ENCODE measurements at places on chromosomes 3 and 15.

GRCh38 chr3:37453393-37454389, 279.3 kb upstream of the LRRFIP2 start:
- no peak for DNase-seq

DNA sequence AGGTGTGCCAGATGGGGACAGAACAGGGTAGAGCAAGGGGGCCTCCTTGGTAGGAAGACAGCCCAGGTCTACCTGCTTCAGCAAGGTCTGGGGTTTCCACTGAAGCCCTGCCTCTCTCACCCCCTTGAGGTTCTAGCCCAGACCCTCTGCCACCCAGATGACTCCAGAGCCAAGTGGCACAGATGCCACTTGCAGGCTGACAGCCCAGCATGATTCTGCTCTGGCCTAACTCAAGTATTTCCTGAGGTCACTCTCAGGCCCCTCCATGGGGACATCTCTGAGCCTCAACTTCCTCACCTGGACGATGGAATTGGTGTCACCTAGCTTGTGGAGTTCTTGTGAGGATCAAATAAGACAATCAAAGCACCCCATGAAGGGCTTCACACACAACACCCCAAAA, 23.9 kb downstream of the PLXNB1 start:
- no peak for DNase-seq

DNA sequence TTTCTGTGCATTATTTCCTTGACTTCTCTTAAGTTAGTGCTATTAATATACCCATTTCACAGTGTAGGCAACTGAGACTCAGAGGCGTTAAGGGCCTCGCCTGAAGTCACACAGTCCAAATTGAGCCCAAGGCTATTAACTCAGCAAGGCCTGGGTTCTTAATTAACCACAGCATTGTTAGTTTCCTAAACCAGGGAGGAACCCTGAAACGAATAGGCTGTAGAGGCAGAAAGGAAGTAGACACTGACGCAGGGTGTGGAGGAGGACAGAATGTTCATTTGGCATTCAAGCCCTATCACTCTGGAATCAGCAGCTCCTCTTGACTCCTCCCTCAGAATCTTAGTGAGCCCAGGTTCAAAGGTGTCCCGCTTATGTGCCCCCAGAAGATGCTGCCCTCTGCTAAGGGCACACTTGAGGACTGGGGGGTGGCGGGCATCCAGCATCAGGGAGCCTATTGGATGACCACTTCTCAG, 13.9 kb downstream of the ARHGEF3 start:
- DNase-seq = no peak

DNA sequence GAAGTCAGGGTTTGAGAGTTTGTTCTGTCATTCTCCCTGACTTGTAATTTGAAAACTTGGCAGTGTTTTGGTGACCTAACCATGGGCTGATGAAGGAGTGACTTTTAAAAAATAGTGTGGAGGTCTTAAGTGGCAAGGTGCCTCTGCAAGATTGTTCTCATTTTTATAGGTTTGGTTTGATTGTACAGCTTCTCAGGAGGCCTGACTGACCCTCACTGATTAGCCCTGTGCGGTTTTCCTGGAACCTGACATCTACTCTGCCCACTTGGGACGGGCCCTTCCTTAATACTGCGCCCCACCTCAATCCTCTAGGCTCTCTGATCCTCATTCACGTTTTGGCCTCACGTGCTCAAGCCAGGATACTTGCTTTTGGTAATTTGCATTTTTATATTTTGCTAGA, 2.8 kb downstream of the UBE2E1 start:
- no peak for DNase-seq

DNA sequence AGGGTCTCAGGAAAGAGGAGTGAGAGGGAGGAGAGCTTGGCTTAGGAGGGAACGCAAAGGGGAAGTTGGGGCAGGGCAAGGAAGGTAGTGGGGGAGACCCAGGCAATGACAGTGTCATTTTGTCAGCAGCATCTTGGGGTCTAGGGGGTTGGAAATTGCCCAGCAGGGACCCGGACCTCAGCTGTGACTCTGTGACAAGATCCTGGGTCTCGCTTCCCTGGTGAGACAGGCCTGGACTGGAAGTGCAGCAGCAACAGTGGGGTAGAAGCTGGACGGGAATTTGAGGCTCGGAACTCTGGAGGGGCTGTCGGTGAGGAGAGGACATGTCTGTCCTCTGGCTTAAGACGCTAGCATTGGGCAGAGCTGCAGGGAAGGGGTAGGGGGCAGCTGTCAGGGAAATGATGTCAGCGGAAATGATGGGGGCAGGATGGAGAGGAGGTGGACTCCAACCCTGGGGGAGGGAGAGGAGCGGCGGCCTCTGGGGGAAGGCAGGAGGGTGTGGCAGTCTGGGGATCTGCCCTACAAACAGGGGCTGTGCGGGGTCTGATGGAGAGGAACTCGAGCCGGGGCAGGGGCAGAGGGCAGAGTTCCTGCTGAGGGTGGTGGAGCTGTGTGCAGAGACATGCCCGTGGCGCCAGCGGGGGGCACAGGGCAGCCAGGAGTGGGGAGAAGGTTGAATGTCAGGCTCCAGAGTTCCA, 12.3 kb downstream of the ANPEP start:
- no peak for DNase-seq

- DNase-seq = no peak
Observed at GRCh38 chr15:70398694-70399093, 301.0 kb upstream of the TLE3 start.

DNA sequence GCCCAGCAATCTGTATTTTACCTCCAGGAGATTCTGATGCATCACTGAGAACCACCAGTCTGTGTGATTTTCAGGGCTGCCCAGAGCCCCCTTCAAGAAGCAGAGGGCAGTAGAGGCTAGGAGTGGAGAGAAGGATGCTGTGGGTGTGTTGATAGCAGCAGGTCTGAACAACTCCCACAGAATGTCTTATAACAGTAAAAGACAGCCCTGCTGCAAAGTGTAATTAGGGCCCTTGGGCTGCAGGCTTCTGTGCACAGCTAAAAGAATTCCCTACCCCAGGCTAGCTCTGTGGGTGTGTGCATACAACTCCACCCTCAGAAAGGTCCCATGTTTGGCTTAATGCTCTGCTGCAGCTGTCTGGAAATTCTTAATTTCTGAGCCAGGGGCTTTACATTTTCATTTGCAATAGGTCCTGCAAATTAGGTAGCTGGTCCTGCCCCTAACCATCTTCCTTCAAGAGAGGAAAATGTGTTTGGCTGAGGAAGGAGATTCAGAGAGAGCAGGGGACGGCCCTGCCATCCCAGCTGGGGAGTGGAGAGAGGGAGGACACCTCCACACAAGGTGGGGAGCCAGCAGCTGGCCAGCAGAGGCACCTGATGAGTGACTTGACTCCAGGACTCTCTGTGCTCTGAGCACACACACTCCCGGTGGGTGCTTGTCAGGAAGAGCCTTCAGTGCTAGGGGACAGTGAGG, 43.2 kb upstream of the RAB6B start:
- DNase-seq = no peak

DNA sequence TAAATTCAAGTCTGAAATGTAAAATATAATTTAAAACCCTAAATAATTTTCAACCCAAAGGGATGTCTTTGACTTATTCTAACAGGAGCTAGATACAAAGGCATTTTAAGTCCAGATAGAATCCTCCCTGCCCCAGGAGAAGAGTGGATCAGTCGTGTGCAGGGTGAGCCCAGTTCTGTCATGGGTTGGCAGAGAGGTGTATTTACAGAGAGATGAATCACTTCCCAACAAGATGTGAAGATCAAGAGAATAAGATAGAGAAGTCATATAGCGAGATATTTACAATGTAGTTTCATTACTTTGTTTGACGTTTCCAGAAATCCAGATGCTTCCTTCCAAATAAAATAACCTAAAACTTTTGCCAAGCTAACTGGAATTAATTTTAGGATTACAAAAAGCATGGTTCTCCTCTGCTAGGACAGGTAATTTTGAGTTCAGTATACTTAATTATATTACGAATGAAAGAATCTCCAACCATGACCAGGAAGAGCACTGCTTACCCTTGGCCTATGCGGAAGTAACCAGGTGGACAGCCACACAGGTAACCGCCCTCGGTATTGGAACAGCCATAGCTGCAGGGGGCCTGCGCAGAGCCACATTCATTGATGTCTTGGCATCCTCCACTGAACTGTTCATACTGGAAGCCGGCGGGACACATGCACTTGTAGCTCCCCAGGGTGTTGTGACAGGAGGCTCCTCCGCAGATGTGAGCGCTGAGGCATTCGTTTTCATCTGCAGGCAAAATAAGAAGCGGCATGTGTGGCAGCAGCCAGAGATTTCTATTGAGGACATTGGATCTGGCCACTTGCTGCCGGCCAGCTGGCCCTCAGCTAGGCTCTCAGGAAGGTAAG, 84.0 kb downstream of the DUT start:
- DNase-seq = no peak

GRCh38 chr3:190345027-190345821, 23.0 kb upstream of the CLDN1 start:
- no peak for DNase-seq

GRCh38 chr3:36964331-36964730, 19.5 kb upstream of the TRANK1 start:
- no peak for DNase-seq

DNA sequence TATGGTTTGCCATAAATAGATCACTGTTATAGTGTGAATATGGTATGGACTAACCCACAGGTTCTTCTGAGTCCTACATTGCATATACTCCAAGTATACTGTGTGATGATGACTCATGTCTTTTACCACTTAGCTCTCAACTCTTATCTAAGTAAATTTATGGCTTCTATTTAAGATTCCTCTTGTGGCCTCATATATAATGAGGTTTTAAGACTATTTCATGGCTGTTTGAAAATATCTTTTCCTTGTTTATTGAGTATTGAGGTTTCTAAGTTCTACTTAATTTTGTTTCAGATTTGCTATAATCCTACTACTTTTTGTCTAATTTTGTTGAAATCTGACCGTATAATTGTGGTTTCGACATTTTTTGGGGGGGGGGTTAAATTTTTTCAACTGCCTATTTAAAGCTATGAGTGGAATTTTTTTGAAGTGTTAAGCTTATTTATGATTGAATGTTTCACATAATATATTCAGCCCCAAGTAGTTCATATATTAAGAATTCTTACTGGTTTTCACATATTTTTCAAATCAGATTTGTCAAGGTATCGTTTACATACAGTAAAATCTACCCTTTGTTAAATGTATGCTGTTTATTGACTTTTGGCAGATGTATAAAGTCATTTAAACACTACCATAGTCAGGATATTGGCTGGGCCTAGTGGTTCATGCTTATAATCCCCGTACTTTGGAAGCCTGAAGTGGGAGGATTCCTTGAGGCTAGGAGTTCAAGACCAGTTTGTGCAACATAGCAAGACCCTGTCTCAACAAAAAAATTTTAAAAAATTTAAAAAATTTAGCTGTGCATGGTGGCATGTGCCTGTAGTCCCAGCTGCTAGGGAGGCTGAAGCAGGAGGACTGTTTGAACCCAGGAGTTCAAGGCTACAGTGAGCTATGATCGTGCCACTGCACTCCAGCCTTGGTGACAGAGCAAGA, 11.7 kb downstream of the SLC25A36 start:
- DNase-seq = no peak

DNA sequence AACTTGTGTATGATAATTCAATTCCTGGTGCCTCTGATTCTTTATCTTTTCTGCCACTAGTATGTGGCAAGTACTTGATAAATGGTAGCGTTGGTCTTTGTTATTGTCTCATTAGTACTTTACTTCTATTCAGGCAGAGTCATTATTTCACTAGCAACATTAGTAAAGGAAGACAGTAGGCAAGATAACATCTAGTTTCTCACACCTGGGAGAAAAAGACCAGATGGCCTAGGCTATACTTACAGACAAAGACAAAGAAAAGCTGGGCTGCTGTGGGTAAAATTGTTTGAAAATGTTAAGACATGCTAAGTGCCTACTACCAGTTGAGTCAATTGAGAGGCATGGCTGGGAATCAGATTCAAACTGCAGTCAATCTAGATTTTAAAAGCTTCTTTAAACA, 198.7 kb upstream of the CMC1 start:
- no peak for DNase-seq

DNA sequence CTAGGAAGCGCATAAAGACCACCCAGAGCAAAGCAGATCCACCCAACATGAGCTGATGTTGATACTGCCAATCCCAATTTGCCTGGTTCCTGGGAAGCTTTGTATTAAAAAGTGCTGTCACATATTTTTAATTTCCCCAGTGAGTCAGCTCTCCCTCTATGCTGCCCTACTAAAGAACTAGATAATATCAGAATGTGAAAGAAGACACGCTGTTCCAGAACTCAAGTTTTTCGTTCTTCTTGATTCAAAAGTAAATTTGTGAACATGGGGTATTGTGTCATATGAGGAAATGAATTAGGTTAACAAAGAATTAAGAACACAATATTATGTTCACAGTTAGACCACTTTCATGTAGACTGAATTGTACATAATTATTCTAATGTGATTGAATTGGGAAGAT, 734.2 kb upstream of the ALCAM start:
- no peak for DNase-seq

DNA sequence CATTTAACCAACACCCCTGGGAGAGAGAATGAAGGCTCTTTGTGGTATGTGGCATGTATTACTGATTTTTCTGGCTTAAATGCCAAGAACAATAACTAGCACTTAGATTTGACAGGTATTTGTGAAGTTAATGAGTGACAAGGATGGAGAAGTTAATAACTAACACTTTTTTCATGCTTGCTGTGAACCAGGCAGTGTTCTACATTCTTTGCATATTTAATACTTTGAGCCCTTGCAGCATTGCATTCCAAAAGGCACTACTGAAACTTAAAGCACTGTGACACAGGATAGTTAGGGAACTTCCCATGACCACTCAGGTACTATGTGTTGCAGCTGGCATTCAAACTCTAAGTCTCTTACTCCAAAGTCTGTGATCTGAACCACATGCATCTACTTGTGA, 650.6 kb downstream of the ZPLD1 start:
- DNase-seq = no peak

DNA sequence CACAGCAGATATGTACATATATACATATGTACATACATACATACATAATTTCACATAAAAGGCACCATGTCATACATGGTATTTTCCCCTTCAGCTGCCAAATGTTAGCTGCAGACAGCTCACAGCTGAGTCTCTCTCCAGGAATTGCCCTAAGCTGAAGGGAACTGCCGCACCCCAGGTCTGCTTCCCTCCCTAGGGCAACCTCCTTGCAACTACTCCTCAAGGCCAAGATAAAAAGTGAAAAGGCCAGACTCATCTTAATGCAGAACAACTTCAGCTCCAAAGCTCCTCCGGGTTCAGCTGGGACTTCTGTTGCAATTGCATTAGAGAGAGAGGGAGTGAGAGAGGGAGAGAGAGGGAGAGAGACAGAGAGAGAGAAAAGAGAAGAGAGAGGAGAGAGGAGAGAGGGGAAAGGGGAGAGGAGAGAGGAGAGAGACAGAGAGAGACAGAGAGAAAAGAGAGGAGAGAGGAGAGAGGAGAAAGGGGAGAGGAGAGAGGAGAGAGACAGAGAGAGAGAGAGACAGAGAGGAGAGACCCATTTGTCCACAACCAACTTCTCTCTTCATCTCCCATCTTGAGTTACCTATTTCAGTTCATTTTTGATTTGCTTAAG, 143.4 kb upstream of the HES1 start:
- DNase-seq = no peak

DNA sequence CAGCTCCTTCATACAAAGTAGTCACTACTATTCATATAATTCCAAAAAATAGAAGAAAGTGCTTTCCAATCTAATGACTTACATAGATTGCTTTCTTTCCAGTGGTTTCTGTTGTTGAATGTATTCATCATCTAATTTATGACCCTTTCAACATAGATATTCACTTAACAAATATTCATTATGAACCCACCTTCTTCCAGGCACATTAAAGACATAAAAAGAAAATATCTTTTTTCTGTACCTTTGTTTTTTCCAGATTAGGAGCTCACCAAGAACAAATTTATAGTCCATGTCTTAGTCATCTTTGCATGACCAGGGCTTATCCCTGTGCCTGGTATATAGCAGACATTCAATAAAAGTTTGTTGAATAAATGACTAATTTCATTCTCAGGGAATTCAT, 32.4 kb upstream of the PDZRN3 start:
- DNase-seq = no peak

- DNase-seq = no peak
Observed at GRCh38 chr3:72290859-72291638, 506.1 kb upstream of the PROK2 start.
